ENCODE measurements at places on chromosomes 5 and 9. TPM values are rescaled to one million over a fixed set of nuclear protein-coding genes. Genes with fewer than 3 reads are reported as not detected.

HRH2 gene
- total RNA-seq: not detected

PCDHGA12 gene
- 4.7 TPM for total RNA-seq

PRRT1B gene
- total RNA-seq: not detected

PCDHB13 gene
- 0.30 TPM for total RNA-seq

ANAPC2 gene
- 17.6 TPM for total RNA-seq
